Bronchial smooth muscle cell (primary cell): ENCODE measurements at places on chromosomes 3 and 15. TPM values are rescaled to one million over a fixed set of nuclear protein-coding genes. Genes with fewer than 3 reads are reported as not detected.

Gene ANKUB1
- total RNA-seq = not detected in 2 replicates

Gene SNRK
- 11.2 and 14.3 TPM in 2 replicates for total RNA-seq

Gene TLR9
- total RNA-seq = under 0.01 and 0.09 TPM in 2 replicates

Gene ACTRT3
- 6.6 and 7.1 TPM in 2 replicates for total RNA-seq

Gene TEX9
- total RNA-seq = 3.5 and 4.6 TPM in 2 replicates

Gene DNAH12
- under 0.01 TPM in 2 replicates for total RNA-seq

Gene CEP19
- 2.5 and 3.8 TPM in 2 replicates for total RNA-seq

Gene CD86
- total RNA-seq = not detected in 2 replicates

Gene ADAMTS7
- total RNA-seq = 1.1 and 4.1 TPM in 2 replicates

Gene CCDC13
- total RNA-seq = 0.86 and 0.95 TPM in 2 replicates

Gene GJD2
- total RNA-seq = not detected in 2 replicates

Gene PLA2G4F
- under 0.01 TPM in 1 of 2 replicates, not detected in the other for total RNA-seq

Gene ZNF80
- total RNA-seq = not detected in 2 replicates

Gene ARGFX
- total RNA-seq = not detected in 2 replicates

Gene CACNA1D
- total RNA-seq = 0.32 and 0.34 TPM in 2 replicates

Gene RTP1
- total RNA-seq = not detected in 2 replicates

Gene SORD
- total RNA-seq = 4.6 and 6.9 TPM in 2 replicates

Gene MCF2L2
- total RNA-seq = 0.09 and 0.32 TPM in 2 replicates

Gene FOXB1
- not detected in 2 replicates for total RNA-seq

Gene SEMA5B
- total RNA-seq = not detected in 2 replicates

Gene NDN
- total RNA-seq = 34.1 and 36.9 TPM in 2 replicates

Gene GRK7
- total RNA-seq = not detected in 2 replicates

Gene LARP6
- 83.7 and 93.6 TPM in 2 replicates for total RNA-seq

Gene LDHAL6B
- total RNA-seq = not detected in 2 replicates
